ENCODE measurements at places on chromosomes 2 and 18.

DNA sequence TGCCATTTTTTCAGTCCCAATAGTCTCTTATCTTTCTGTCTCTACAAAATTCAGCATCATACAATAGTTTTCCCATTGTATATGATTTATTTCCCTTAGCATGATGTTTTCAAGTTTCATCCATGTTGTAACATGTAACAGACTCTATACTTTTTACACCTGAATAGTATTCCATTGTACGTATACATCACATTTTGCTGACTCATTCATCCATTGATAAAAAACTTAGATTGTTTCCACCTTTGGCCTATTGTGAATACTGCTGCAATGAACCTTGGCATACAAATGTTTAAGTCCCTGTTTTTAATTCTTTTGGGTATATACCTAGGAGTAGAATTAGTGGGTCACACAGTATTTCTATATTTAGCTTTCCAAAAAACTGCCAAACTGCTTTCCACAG lies 349.3 kb upstream of the CDH2 start:
- no peak for DNase-seq

GRCh38 chr2:25617948-25618646 lies 55.3 kb downstream of the DTNB start:
- no peak for DNase-seq

GRCh38 chr2:201933792-201934237 lies 99.8 kb upstream of the FZD7 start:
- no peak for DNase-seq

DNA sequence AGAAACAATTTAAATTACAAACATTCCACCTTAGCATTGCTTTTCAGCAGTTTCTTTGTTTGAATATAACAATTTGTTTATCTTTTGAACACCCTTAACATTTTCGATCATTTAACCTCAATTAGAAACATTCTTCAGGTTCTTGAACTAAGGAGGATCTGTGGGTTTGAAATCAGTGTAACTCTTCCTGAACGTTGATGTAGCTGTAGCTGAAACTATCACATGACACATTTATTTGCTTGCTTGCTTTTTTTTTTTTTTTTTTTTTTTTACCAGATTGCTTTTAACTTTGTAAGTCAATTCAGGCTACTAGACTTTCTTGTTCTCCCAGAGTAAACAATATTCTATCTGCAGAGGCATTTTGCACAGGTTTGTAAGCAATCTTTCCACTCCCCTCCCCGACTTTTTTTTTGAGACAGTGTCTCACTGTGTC lies 47.6 kb downstream of the GPD2 start:
- DNase-seq, result no peak

DNA sequence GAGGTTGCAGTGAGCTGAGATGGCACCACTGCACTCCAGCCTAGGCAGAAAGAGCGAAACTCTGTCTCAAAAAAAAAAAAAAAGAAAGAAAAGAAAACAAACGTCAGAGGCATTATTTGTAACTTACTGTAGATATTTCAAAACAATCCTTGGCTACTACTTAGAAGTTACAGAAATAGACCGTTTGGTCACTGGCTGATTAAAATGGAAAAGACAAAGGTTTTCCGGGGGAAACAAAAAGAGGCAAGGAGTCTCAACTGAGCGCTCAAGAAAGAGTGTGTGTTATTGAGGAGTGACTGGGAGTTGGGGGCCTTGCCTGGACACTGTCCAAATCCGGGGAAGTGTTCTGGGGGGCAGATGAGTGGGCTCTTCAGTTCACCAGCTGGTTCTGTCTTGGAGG lies 47.6 kb downstream of the TEX44 start:
- no peak for DNase-seq

DNA sequence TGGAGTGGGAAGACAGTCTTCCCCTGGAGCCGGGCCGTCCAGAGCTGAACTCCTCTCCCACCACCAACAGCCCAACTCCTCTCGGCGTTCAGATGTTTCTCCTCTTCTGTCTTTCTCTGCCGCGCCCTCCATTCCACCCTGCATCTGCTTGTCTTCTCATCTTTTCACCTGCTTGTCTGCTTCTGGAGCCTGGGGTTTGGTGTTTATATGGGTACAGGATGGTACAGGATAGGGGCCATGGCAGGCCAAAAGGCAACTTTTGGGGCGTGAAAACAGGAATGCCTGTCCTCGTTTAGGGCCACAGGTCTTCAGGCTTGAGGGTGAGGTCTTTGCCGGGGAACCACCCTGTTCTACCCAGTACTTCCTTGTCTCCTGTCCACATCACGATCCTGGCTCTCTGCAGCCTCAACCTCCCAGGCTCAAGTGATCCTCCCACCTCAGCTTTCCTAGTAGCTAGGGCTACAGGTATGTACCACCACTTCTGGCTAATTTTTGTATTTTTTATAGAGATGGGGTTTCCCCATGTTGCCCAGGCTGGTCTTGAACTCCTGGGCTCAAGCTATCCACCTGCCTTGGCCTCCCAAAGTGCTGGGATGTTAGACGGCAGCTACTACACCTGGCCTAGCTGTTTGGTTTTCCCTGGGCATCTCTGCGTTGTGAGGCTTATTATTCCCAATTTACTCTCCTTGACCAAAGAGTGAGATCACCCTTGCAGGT lies 60.8 kb upstream of the REL start:
- DNase-seq, result no peak

DNA sequence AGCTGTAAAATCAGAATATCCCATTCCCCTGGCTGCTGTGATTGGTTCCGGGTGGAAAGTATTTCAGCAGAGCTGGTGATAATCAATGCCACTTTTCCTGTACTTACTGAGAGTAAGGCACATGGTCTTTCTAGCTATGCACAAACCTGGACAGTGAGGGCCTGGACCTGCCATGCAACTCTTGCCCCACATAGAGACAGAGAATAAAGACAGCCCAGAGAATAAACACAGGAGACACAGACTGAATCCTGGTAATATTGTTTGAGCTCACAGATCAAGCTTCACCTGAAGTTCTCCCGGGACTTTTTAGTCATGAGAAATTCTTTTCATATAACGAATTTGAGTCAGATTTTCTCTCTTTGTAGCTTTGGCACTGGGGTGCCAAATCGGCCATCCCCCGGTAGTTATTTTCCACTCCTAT lies 81.9 kb downstream of the ACAA2 start:
- no peak for DNase-seq

DNA sequence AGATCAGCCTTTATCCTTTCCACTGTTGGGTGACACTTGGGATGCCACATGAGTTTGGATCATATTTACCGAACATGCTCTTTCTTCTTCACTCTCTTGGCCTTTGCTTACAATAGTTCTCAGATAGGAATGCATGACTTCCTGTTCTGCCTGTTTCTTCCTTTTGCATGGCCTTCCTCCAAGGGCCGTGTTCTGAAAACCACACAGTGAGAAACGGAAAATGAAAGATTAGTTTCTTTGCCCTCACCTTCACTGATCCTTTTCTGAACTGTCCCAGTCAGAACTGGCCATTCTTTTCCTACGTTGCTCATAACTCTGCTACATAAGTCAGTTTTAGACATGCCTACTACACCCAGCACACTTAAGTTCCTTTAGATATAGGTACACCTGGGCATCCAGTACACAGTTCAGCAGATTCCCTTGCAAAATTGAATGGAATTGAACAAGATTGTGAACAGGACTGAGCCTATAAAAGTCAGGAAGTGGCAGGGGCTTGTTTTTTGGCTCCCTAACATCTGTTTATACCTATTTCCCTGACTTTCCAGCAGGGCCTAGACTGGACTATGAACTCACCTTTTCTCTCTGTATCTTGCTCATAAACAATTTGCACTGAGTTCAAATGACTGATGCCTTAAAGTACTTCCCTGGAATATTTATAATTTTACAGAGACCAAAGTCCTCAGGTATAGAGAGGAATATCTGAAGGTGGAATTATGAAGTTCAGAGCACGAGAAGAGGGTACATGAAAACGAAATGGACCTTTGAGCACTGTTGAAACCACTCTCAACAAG lies 186.4 kb upstream of the ST6GAL2 start:
- no peak for DNase-seq

DNA sequence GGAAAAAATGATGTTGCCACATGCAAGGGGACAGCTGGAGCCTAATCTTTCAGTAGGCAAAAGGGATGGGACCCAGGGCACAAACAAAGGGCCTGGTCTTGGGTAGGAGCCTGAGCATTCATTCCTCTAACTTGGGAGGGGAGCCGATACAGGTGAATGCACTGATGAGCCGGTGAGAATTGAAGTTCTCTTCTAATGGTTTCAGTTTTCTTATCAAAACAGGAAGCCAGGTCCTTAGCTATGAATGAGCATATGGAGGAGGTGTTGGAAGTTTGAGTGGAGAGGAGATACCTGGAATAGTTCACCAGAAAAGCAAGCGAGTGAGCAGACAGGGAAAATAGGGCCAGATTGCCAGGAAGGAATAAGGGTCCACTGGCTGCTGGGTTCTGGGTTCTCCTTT lies 10.1 kb downstream of the DPP4 start:
- no peak for DNase-seq

DNA sequence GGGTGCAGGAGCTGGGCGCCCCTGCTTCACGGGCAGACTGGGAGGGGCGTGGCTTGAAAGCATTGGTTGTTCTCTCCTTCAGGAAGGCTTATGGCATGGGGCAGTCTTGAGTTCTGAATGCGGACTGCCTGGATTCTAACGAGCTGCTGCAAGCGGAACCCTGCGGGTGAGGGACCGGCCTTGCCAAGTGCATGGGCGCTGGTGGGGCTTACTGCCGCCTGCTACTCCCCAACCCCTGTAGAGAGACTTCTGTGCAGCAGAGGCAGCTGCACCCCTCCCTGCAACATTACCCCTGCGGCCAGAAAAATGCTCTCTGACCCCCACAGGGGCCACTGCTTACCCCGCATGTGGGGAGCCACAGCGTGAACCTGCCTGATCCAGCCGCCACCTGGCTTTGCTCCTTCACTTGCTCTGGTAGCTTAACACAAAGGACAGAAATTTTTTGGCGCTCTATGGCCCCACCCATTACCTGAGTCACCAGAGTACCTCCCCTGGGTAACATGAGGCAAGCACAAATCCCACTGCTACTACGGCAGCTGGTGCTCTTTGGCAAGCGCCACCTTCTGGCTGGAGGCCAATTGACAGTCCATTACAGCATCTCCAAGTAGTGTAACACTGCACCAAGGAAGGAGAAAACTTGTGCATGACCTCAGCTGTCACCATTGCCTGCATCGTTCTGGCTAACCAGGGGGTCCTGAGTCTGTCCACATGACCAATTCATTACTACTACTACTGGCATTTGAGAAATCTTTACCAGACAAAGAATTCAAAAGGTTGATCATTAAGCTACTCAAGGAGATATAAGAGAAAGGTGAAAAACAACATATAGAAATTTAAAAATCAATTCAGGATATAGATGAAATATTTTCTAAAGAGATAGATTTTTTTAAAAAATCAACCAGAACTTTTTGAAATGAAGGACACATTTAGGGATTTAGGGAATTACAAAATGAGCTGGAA lies 35.4 kb downstream of the MYL12B start:
- peak; percentile 85 for DNase-seq

DNA sequence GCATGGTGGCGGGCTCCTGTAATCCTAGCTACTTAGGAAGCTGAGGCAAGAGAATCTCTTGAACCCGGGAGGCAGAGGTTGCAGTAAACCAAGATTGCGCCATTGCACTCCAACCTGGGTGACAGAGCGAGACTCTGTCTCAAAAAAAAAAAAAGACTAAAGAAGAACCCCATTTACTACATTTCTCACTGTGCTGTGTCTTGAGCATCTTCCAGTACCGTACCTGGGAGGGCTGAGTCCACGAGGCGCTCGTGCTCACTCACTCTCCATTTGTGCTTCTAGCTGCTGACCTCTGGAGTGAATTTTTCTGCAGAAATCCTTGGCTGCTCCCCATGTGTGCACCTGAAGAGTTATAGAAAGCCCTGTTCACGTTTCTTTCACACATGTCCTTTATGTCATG lies 204.8 kb downstream of the LDLRAD4 start:
- DNase-seq, result no peak

- no peak for DNase-seq
Observed at GRCh38 chr2:235924675-235925063, 243.5 kb downstream of the GBX2 start.

DNA sequence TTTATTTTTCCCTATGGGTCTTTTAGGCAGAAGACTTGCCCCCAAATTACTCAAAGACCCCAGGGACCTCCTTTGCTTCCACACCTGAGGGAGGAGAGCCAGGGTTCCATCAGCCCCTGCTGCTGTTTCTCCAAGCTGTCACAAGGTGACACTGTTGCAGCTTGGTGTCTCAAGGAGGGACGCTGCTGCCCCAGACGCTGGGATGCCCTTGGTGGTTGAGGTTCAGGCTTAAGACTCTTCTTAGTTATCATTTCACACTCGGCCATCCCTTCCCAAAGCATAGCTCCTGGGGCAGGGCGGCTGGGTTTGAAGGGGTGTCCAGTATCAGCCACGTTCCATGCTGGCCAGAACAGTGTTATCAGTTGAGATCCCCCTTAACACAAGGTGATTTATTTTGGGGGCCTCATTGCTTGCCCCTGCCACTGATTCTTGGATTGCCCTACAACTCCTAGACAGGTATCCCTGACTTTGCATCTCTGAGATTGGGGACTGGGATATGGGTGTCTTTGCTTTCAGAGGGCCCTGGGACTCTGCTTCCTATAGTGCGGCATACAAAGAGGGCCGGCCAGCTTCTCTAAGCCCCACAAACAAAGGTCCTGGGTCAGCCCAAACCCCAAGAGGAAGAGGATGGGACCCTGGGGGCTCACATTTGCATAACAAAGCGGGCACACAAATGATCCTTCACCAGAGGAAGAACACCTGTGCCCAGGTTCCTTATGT lies 22.7 kb downstream of the GPR55 start:
- DNase-seq, result no peak

- no peak for DNase-seq
Observed at GRCh38 chr2:226217191-226217590, 582.4 kb downstream of the IRS1 start.

GRCh38 chr2:202423139-202423538 lies 47.0 kb downstream of the BMPR2 start:
- DNase-seq, result no peak

- no peak for DNase-seq
Observed at GRCh38 chr2:135202751-135203150, 150.7 kb downstream of the RAB3GAP1 start.

GRCh38 chr2:26008851-26009566 lies 24.9 kb upstream of the RAB10 start:
- DNase-seq, result no peak

DNA sequence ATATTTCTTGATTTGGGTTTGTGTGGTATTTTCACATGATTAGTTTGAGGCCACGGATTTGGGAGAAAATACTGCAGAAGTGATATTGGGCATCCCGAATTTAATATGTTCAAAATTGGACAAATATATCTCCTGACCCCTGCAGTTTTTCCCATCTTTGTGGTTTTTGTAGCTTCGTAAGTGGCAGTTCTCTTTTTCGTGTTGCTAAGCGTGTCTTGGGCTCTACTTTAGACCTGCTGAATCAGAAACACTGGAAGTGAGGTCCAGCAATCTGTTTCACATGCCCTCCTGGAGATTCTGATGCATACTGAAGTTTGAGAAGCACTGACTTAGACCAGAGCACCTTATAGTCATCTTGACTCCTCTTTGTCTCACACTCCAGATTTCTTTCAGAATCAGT lies 98.3 kb downstream of the EPB41L5 start:
- DNase-seq, result no peak

DNA sequence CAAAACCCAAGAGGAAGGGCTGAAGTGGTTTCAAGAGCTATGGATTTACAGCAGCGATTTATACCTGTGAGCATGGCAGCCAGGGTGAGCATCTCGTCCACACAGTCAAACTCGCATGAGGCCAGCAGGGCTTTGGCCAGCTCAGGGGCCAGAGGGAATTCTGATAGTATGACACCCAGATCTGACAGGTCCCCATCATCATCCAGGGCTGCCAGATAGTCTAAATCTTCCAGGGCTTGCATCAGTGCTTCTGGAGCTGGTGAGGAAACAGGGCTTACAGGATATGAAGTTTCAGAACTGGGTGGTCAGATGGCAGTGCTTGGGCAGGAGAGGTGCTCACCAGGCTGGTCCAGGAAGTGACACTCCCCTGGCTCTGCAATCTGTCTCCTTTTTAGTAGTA lies 3.5 kb downstream of the DQX1 start:
- no peak for DNase-seq
